ENCODE measurements at places on chromosomes 1 and 21.

DNA sequence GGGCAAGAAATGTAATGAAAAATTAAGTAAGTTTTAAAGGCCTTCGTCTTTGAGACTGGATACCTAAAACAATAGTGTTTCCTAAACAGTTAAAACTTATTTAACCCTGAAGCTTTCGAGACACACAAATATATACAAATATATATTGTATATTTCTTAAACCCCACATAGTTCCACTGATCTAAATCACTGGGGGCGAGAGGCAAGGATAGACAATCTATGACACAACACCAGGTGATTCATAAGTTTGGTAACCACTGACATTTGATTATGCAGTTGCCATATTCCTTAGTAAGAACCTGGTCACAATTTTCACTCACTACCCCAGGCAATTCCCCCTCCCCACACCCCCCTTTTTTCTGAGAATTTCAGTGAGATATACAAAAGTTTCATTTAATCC lies 55.3 kb upstream of the BOLA1 start:
- DNase-seq = no peak

- DNase-seq = no peak
Measured at GRCh38 chr1:192435704-192436103, 118.9 kb downstream of the RGS21 start.

DNA sequence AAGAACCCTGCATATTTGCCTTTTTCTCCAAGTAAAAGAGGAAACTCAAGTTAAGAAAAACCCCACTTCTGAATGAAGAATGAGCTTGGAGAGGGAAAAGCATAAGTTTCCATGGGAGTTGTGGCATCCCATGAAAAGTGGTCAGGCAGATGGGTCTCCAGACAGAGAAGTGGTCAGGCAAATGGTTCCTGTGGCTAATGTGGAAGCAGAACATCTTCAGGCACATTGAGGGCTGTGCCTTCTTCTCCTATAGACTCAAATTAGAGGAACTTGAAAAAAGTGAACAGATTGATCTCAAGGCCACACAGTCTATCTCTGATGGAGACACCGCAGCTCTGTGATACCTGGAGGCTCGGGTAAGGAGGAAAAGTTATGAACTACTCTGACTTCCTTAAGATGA lies 55.7 kb upstream of the KIRREL1 start:
- no peak for DNase-seq

DNA sequence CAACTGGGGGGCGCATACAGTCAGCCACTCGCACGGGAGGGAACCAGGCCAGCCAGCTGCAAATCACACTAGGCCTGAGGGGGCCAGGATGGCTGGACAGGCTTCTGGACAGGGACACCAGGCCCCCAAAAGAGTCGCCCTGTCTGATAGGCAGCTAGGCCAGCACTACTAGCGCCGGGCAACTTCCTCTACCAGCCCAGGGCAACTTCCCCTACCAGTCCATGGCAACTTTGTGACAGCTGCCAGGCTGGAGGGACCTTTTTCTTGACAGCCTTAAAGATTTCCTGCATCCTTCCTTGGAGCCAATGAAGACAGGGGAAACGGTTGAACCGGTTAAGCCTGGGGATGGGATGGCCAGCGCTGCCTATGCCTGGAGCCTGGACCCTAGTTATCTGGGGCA lies 5.1 kb downstream of the IFFO2 start:
- no peak for DNase-seq

DNA sequence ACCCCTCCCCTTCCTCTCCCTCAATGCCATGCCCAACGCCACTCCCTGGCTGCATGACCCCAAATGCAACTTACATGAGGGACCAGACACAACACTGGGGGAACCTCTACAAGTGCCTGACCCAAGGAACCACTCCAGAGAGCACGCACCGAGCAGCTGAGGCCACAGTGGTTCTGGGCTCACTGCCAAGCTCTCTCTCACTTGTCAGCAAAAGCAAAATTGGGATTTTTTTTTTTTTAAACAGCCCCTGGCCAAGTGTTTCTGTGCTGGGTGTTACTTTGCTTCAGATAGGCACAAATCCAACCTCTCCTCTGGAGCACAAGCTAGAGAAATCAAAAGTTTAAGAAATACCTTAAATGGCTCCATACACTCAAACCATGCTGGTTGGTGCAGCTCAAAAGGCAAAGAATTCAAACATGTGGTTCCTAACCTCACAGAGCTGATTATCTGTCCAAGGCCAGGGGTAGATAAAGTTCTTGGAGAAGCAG lies 363.0 kb downstream of the SETD4 start:
- DNase-seq = no peak

DNA sequence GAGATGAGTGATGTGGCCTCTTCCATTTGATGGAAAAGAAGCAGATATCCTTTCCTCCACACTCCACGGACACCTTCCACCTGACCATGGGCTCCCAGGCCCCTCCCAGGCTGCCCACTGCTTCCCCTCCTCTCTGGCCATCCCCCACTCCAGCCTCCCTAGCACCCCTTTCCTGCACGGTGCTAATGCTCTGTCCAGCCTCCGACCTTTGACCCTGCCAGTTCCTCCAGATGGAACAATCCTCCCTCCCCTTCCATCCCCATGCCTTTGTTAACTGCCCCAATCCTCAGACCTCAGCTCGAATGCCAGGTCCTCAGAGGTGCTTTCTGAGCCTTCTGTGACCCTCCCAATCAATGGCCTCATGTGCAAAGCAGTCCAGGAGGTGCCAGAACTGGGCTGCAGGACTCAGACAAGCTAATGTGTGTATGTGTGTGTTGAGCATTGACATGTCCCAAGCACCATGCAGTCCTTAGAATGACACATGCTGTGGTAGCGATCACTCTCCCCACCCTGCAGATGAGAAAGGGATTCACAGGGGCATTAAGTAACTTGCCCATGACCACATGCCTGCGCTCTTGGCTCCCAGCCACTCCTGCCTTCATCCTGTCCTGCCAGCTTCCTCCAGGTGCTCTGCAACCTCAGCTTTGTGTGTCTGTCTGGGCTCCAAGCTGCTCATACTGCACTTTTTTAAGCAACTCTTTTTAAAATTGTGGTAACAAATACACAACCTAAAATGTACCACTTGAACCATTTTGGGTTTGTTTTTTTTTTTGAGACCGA lies 63.5 kb upstream of the EDN2 start:
- no peak for DNase-seq

- no peak for DNase-seq
Measured at GRCh38 chr1:211735208-211736170, 60.1 kb upstream of the NEK2 start.

- DNase-seq = no peak
Measured at GRCh38 chr1:206732508-206732907, 38.1 kb upstream of the IL19 start.

DNA sequence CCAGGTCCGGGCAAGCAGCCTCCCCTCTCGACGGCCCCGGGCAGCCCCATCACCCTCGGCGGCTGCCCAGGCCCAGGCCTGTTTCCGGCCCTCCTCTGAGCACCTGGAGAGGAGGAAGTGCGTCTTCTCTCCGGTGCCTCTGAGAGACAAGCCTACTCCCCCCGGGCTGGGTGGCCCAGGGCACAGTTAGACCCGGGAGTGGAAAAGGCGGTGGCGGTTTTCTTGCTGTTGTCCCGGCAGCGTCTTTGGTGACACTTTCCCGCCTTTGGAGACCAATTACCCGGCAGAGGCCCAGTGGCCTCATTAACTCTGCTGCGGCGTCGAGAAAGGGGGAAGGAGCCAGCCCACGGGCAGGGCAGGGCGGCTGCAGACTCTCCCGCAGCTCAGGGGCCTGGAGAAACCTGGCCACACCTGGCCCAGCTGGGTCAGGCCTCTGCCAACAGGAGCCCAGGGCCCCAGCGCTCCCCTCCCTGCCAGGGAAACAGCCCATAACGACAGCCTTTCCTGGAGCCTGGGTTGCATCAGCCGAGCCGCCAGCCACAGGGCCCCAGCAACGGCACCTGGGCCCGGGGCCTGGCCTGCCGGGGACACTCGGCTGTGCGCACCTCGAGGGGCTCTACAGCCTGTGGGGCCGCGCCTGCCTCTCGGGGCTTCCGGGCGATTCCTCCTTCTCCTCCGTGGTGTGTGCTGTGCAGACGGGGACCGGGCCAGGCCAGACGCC lies 28.4 kb upstream of the C1orf159 start:
- no peak for DNase-seq

GRCh38 chr1:95572962-95573361 lies 339.0 kb downstream of the RWDD3 start:
- no peak for DNase-seq

DNA sequence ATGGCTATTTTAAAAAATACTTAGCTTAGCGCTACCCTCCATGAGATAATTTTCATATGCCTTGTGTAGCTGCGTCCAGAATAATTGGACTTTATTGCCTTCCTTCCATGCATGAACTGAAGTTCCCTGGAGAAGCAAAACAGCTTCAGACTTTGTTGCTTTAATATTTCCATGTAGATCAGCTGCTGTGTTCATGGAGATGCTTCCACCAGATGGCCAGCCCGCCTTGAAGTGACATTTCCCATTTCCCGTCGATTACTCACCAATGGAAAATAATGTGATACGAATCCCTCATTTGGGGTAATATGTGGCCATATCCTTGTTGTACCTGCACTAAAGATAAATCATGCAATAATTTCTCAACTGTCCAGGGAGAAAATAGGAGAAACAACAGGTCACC lies 47.4 kb upstream of the CLDN14 start:
- no peak for DNase-seq

GRCh38 chr1:73162564-73162963 lies 880.2 kb upstream of the NEGR1 start:
- no peak for DNase-seq

DNA sequence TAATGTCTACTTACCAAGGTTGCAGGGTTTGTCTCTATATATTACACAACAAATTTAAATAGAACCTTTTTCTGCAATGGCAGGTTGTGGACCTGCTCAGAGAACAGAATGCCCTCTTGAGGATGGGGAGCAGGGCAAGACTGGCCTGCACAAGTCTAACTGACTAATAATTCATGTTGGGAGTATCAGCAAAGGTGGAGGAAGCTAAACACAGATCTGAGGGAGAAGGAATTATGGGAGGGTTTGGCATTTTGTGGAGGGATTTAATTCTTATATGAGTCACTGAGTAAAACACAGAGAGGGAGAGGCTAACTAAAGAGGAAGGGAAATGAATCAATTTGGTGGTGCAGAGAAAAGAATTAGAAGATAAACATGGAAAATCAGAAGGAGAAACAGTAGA lies 40.0 kb downstream of the CLDN17 start:
- no peak for DNase-seq

DNA sequence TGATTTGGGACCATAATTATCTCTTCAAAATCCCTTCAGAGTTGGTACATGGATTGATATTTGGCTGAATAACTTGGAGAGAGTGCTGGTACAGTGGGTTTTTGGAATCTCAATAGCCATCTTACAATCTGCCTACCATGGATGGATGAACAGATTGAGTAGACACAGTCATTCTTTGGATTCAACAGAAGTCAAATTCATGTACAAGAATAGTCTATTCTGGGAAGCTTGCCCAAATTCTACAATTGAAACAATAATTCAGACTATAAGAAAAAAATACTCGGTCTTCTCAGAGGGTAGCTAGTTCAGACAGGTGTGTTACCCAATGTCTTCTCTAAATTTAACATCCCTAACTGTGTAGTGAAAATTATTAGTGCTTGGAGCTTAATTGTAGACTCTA lies 574.0 kb downstream of the LRRIQ3 start:
- no peak for DNase-seq

DNA sequence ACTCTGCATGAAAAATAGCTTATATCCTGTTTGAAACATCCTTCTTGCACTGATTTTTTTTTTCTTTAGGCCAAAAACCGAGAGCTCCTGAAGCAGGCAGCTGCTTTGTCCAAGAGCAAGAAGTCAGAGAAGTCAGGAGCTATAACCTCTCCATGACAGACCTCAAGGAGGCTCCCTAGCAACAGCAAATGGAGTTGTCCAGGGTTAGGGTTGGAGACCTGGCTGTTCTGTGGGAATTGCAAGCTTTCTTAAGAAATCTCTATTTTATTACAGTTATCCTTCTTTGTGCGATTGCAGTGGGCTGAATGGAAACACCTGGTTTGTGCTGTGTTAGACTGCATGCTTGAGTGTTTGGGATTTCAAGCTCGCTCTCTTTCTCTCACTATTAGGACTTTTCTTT lies 12.6 kb upstream of the STX12 start:
- no peak for DNase-seq

- no peak for DNase-seq
Measured at GRCh38 chr21:44303490-44303981, 3.7 kb downstream of the PFKL start.

DNA sequence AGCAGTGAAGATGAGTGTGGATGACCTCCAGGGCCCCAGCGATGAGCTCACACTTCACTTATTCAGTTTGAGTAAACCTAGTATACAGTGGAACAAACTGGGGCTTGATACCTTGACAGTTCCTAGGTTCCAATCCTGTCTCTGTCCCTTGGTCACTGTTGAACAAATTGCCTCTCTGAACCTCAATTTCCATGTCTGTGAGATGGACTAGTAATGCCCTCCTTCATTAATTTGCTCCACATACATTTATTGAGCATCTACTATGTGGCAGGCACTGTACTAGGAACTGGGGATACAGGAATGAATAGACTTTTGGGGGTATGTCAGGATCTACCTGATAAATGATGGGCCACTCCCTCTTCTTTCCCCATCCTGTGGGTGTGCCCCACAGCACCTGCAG lies 57.3 kb downstream of the SDC3 start:
- DNase-seq = no peak

DNA sequence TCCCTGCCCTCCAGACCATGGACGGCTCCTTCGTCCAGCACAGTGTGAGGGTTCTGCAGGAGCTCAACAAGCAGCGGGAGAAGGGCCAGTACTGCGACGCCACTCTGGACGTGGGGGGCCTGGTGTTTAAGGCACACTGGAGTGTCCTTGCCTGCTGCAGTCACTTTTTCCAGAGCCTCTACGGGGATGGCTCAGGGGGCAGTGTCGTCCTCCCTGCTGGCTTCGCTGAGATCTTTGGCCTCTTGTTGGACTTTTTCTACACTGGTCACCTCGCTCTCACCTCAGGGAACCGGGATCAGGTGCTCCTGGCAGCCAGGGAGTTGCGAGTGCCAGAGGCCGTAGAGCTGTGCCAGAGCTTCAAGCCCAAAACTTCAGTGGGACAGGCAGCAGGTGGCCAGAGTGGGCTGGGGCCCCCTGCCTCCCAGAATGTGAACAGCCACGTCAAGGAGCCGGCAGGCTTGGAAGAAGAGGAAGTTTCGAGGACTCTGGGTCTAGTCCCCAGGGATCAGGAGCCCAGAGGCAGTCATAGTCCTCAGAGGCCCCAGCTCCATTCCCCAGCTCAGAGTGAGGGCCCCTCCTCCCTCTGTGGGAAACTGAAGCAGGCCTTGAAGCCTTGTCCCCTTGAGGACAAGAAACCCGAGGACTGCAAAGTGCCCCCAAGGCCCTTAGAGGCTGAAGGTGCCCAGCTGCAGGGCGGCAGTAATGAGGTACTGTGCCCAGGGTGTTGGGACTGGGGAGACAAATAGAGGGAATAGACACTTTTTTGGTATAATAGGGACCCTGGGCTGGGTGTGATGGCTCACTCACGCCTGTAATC lies 1.0 kb downstream of the ZBTB48 start:
- no peak for DNase-seq
